ENCODE measurements at places on chromosomes 1 and 21.

GRCh38 chr1:100612540-100612939 is 74.6 kb downstream of the GPR88 start:
- DNase-seq = no peak

GRCh38 chr1:87981810-87982209 is 653.1 kb downstream of the LMO4 start:
- no peak for DNase-seq

- DNase-seq = peak; percentile 22
Observed at GRCh38 chr1:192474080-192474683, 101.4 kb upstream of the RGS1 start.

DNA sequence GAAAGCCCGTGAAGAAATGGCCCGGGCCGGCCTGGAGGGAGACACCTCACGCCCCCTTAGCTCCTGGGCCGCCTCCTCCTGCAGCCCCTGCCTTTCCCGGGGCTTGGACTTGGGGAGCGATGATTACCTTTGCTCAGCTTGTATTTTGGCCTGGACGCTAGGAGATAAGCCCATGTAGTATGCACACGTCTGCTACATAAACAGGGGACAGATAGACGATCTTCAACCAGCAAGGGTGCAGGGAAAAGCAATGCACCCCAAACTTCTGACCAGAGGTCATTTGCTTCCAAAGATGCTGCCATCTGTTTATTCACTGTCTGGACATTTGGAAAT is 936 bp downstream of the TP73 start:
- no peak for DNase-seq

GRCh38 chr1:178174539-178174938 is 80.6 kb downstream of the RASAL2 start:
- no peak for DNase-seq

GRCh38 chr1:166304131-166304530 is 137.3 kb upstream of the FAM78B start:
- DNase-seq = no peak

DNA sequence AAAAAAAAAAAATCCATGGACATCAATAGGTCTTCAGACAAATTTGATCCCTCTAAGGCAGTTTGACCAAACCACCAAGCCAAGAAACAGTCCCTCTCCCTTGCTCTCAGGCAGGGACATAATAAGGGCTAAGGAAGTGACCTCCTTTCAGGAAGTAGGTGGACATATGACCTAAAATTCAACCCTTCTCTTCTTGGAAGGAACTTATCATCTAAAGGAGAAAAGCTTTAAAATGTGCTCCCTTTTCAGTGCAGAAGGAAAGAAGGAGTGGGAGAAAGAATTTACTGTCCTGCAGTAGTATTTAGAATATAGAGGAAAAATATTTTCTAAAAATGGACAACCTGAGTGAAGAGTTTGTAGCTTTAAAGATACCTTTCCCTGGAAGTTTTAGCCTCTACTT is 118.1 kb downstream of the DTL start:
- DNase-seq = no peak

GRCh38 chr1:175737451-175737850 is 5.9 kb downstream of the TNR start:
- DNase-seq = no peak

DNA sequence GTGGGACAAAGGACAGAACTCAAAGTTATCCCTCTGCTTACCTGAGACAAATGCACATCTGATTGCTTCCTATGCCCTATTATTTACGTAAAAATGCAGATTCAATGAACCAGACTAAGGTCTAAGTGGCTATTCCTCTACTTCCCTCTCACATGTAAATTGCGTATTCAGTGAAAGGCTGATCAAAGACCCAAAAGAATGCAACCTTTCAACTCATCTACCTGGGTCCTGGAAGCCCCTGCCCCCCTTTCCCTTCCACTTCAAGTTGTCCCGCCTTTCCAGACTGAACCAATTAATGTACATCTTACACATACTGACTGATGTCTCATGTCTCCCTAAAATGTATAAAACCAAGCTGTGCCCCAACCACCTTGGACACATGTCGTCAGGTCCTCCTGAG is 14.6 kb downstream of the SSX2IP start:
- no peak for DNase-seq

DNA sequence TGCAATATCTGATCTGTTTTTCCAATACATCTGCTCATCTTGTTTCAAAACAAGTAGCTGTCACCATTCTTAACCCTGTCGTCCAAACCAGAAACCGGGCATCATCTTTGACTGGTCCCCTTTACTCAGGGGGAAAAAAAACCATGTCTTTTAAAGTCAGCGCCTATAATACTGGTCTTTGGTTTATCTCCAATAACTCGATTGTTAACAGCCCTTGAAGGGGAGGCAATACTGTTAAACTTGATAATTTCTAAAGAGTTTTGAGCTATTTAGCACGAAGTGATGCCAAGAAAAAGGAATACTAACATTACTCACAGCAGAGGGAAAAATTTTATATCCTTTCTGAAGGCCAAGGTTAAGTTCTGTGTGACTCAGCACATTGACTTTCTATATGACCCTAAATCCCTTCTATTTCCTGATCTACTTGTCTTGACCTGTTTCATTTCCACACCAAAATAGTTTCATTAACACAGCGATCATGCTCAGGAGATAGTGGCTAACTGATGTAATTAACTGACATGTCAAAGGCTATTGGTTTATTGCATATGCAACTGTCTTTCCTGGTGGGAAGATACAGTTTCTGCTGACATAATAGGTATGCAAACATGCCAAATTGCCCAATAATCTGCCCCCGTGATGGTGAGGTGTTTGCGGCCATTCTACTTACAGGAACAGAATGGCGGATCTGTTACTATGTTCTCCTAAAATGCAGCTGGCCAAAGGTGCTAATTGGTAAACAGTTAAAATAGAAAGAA is 59.1 kb downstream of the NFIA start:
- DNase-seq = no peak

GRCh38 chr1:211833174-211833820 is 2.7 kb upstream of the LPGAT1 start:
- no peak for DNase-seq

DNA sequence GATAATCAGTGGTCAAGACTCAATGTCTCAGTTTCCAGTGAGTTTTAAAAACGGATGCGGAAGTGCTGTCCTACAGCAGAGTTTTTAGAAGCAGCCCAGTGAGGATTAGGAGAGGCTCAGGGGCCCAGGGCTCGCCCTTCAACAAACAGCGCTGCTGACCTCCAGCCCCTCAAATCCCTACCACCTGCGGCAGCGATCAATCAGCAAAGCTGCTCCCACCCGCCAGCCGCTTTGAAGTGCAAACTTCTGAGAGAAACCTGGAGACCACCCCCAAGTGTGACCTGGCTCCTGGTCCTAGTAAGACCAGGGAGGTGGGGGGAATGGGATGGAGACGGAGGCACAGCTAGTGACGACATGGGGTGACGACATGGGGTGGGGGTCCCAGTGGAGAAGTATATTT is 14.4 kb downstream of the ZBTB17 start:
- DNase-seq = no peak

DNA sequence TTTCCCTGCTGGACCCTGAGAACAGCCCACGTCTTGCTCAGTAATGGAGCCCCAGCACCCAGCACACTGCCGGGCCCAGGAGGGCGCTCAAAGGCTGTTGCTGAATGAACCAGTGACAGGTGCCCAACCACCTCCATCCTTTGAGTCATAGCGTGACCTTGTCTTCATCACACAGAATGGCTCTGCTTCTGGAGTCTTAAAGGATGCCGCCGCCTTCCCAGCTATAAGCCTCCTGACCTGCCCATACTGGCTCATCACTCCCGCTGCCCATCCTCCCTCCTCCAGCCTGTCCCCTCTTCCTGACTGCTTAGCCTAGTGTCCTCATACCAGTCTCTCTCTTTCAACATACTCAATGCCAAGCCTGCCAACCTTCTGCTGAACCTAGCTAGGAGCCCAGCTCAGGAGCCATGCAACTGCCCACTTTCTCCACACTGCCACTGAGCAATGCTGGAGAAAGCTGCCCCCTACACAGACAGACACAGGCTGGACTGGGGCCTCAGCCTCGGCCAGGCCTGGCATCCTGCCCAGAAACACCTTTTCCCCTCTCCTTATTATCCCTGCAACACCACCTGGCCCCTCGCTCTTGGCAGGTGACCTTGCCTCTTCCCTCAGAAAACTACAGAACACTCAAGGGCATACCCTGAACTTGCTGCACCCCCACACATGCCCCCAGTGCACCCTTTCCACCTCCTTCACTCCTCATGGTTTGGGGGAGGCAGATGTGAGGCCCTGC is 14.1 kb downstream of the TTC39A start:
- no peak for DNase-seq
